ENCODE measurements at places on chromosomes 1 and 21.

GRCh38 chr1:103514920-103515503, 10.5 kb upstream of the RNPC3 start:
- no peak for DNase-seq

DNA sequence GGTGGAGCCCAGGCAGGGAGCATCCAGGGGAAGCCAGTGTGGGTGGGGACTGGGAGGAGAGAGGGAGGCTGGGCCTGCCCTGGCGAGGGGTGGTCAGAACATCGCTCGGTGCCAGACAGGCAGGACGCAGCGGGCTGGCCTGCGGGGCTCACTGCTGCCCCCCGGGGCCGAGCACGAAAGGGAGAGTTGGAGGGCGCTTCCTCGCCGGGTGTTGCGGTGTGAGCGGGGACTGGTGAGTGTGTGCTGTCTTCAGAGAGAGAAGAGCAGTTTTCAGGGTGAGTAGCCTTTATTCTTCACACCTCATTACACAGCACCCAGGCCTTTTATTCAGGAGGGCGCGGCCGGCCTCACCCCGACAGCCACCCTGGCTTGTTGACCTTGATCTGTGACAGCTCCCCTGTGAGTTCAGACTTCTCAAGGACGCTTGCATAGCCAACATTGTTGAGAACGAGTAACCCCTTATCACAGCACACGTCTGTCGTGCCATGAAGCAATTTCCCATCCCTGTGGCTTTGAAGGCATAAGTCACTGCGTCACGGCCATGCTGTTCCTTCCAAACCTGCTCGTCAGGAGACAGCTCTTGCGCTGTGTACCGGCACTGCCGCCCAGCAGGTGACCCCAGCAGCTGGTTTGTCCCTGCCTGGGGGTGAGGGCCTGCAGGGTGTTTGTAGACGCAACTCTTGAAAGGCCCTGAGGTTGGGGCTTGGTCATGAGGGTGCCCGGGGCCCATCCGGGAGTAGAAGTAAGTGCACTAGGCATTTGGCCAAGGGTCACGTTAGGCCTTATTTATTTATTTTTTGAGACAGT, 54.6 kb downstream of the PRKCZ start:
- no peak for DNase-seq

DNA sequence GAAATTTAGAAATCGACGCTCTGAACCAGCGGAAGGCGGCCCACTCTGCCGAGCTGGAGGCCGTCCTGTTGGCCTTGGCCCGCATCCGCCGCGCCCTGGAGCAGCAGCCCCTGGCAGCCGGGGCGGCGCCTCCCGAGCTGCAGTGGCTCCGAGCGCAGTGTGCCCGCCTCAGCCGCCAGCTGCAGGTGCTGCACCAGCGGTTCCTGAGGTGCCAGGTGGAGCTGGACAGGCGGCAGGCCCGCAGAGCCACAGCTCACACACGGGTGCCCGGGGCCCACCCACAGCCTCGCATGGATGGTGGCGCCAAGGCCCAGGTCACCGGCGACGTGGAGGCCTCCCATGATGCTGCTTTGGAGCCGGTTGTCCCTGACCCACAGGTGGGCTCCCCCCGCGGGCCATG, 47.0 kb upstream of the DIP2A start:
- DNase-seq: no peak

DNA sequence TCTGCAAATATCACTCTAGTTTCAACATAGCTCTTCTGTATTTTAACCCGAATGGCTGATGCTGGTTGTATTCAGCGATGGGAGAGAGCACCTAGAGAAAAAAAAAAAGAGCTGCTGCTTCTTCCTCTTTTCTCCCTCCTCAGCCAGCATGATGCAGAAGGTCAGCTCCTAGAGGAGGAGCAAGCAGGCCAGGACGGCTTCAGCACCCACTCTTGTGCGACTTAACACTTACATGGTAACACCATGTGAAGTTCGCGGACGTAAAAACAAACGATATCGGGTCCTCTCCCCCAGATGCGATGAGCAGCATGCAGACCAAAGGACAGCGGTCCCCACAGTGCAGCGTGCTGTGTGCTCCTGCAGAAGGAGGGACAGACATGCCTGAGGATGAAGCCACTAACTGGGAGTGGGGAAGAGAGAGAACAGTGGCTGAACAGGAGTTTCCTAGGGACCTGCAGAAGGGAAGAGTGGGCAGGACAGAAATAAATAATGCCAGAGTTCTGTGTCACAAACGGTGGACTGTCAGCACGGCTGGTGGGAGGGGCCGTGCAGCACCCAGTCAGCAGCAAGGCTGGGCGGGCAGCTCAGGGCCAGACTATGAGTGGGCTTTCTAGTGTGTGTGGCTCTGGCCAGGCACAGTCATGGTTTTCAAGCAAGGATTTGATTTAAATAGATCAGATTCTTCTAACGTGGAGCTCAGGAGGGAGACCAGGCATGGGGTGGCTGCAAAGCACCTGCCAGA, 11.4 kb upstream of the B3GALT5 start:
- no peak for DNase-seq

- DNase-seq: no peak
Measured at GRCh38 chr1:229657993-229658755, 32.1 kb downstream of the URB2 start.

GRCh38 chr1:47875036-47875435, 122.1 kb downstream of the TRABD2B start:
- DNase-seq: no peak

DNA sequence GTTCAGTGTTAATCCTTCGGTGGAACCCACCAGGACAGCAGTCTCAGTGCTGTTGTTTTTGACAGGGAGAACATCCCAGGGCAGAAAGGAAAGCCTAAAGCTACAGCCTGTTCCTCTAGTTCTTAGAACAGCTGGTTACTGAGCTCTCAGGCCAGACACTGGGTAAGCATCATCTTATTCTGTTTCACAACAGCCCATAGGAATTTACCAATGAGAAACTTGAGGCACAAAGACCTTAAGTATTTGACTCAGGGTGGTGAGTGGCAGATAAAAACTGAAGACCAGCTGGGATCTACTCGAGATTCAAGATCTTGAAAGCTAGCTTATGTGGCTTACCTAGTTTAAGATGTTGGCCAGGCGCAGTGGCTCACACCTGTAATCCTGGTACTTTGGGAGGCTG, 9.4 kb upstream of the NEK2 start:
- no peak for DNase-seq

DNA sequence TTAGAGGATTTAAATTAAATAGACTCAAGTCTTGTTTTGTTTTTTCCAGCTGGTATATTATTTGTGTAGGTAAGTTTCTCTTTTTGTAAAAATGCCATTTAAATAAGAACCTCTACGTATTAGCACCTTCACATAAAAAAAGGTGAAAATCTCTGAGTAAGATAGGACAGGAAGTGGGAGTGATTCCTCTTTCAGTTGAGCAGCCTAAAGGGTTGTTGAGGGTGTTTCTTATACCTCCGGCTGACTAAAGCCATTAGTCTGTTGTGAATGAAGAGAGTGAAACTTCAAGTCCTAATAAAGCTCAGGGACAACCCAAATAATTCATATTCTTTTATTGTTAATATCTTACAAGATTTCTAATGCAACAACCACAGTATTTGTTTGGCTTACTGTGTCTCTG, 188.7 kb downstream of the CHRM3 start:
- no peak for DNase-seq

DNA sequence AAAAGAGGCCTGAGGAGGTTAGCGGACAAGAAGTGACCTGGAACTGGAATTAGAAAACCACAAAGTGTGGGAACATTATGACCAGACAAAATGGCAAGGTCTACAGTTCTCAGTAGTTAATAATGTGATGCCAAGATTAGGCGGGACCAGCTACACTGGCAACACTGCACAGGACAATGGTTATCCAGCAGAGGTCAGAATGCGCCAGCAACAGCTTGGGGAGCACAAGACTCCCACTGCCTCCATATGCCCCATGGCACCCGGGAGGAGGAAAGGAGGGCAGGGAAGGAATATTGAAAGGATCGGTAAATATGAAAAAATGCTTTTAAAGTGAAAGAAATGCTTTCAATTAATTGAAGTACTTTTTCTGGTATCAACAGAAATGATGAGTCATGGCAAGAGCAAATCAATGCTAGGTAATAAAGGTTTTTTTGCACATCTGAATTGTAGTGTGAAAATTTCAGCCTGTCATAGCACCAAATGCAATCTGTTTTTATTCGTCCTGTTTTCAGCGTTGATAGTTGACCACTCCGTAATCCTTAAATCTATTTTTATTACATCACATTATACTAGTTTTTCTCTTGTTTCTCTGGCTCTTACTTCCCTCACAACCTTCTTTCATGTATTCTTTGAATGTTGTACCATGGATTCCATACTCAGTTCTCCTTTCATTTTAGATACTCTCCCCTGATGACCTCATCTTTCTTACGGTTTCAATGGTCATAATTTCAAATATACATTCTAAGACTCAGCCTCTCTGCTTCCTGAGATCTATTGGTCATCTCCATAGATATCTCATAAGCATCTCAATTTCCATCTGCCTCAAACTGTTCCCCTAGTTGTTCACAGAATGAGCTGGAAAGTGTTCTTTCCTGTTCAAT, 30.7 kb downstream of the VCAM1 start:
- DNase-seq: no peak

- DNase-seq: no peak
Measured at GRCh38 chr1:209884249-209884648, 53.8 kb upstream of the SYT14 start.
